ENCODE measurements at places on chromosomes 3 and 15.

- DNase-seq = no peak
Measured at GRCh38 chr3:152564459-152564858, 270.5 kb upstream of the P2RY1 start.

GRCh38 chr3:195030791-195031321 lies 240.1 kb downstream of the XXYLT1 start:
- DNase-seq = no peak

DNA sequence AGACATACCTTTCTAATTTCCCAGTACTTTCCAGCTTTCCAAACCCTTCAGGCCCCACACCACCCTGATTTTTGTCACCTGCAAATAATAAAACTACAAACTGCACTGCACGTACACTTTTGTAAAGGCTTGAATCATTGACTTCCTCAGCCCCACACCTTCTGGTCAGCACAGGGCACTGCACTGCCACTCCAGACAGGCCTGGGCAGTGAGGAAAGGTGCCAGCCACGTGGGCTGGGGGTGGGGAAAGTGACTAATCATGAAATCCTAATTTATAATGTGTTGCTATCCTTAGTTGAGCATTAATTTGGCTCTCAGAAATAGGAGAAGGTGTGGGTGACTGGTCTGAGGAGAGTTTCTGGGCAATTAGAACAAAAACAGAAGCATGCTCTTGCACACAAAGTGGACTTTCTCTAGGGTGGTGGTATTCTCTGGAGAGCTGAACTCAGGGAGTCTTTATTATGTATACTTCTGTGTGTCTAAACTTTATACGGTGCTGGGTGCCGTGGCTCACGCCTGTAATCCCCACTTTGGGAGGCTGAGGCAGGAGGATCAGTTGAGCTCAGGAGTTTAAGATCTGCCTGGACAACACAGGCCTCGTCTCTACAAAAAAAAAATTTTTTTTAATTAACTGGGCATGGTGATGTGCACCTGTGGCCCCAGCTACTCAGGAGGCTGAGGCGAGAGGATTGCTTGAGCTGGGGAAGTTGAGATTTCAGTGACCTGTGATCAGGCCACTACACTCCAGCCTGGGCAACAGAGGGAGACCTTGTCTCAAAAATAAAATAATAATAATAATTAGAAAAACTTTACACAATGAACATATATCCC lies 58.2 kb upstream of the FLNB start:
- DNase-seq = no peak

- no peak for DNase-seq
Measured at GRCh38 chr15:49288391-49288790, 118.3 kb downstream of the GALK2 start.

GRCh38 chr15:81293728-81294515 lies 30.0 kb downstream of the STARD5 start:
- peak; percentile 91 for DNase-seq

- DNase-seq = no peak
Measured at GRCh38 chr3:33803894-33804526, 5.6 kb downstream of the PDCD6IP start.

DNA sequence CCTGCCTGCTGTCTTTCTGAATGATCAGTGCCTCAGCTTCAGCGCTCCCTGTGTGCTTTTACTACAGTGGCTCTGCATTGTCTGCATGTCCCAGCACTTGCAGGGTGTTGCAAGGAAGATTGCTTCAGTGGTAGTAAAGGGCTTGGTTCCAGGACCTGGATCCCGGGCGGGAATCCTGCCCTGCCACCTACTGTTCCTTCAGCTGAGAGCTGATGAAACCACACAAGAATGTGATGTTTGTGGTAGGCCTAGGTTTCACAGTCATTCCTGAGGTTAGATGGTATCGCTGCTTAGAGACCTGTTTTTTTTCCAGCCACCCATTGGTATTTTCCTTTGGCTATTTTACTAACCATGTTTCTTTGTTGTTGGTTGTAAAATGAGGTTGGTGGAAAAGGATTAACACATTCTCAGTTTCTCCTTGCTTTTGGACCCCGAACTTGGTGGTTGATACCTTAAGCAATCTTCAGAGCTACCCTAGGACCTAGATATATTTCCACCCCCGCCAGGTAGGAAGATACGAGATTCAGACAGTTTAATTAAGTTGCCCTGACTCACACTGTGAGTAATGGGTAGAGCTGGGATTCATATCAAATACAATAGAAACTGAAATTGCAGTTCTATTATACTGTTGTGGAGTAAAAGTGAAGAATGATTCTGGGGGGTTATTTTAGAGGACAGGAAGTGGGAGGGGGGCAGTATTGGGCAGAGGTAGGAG lies 11.4 kb downstream of the GPR87 start:
- no peak for DNase-seq

DNA sequence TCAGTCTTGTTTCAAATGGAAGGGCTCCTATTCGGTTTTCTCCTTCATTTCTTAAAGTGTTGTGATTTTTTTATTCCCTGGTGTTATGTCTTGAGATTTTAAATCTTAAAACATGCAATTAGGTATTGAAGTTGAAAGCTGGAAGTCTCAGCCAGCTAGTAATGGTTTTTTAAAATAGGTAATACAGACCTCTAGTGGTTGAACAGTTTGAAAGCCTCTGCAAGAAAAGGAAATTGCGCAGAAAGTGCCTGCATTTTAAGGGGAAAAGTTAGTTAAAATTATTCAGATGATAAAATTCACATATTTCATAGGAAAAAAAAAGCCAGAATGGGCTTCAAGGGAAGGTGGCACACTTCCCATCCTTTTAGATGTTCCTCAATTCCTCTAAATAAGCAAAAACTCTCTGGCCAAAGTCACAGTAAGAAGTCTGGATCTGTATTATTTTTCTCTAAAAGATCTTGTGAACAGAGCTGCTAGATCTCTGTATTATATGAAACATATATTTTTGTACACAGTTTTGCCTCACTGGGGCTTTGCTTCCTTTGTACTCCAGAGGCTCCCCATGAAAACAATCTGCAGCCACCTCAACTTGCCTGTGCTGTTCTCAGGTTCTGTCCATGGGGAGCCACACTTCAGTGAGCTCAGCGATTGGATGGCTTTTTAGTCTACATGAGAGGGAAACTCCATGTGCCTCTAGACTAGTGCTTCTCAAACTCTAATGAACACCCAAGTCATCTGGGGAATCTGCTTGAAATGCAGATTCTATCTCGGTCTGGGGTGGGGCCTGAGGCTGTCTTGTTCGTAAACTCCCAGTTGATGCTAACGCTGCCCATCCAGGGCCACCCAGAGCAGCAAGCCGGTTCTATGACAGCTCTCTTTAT lies 21.5 kb downstream of the AGTR1 start:
- no peak for DNase-seq

- DNase-seq = no peak
Measured at GRCh38 chr3:186225603-186226002, 116.7 kb upstream of the ETV5 start.
